ENCODE measurements at places on chromosomes 3 and 15.

DNA sequence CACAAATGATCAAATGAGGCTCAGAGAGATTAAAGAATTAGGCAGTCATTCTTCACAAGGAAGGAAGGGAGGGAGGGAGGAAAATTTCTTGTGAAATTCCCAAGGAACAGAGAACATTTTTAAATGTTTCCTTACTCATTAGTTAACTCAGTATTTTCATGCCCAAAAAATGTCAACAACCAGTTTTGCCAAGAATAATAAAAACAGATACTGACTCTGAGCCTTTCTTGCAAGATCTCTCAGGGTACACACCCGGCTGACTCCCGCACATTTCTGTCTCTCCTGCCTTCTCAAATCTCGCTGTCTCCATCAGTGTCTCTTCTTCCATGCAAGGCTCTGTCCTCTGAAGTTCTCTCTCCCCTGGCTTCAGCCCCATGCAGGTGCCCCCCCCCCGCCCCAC, 265.9 kb downstream of the TJP1 start:
- DNase-seq = no peak

GRCh38 chr3:23767546-23767945, 38.2 kb upstream of the UBE2E1 start:
- no peak for DNase-seq

DNA sequence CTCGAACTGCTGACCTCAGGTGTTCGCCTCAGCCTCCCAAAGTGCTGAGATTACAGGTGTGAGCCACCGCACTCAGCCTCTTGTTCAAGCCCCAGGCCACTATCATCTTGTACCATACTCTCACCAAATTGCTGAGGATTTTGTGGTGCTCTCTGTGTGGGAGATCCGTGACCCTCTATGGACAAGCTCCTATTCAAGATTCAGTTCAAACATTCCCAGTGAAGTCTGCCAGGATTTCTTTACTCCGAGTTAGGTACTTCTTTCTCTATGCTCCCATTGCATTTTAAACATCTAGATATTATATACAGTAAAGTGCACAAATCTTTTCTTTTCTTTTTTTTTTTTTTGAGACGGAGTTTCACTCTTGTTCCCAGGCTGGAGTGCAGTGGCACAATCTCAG, 856 bp upstream of the TM4SF19 start:
- DNase-seq = no peak

- peak; percentile 91 for DNase-seq
These were observed 71.0 kb downstream of the SQOR start for GRCh38 chr15:45705510-45706473.

GRCh38 chr15:99683000-99683670, 50.1 kb downstream of the LYSMD4 start:
- DNase-seq = no peak
